Renal cortical epithelial cell (primary cell): ENCODE measurements at places on chromosomes 5 and 9.

DNA sequence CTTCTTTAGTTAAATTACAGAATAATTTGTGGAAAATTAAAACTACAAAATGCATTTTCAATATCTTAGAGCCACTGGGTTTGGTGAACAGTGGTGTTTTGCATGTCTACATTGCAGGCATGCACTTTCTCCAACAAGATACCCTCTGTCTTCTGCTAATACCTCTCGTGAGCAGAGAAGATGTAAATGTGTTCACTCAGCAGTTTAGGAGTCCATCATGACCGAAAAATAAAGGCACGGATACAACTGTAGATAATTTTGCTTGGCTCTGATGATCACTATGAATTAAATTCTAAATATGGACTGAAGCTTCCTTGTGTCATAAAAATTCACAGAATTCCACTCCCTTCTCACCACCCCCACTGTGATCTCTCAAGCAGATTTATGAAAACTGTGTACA lies 313.8 kb downstream of the GLIS3 start:
- DNase-seq: no peak

DNA sequence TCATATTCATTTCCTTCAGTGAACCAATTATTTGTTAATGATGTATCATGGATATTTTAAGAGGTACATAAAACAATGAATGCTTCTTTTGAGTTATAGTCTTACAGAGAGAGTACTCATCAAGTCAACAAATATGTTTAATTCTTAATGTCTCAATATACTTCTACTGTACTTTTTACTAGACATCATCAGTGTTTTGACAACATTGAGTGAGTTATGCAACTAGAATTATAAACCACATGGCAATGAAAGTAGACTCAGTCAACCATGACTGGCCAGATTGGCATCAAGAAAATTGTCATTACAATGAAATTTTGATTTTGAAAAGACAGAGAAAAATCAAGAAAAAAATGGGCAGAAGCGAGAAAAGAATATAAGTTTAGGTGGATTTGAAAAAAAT lies 1248.1 kb upstream of the CDH18 start:
- DNase-seq: no peak

DNA sequence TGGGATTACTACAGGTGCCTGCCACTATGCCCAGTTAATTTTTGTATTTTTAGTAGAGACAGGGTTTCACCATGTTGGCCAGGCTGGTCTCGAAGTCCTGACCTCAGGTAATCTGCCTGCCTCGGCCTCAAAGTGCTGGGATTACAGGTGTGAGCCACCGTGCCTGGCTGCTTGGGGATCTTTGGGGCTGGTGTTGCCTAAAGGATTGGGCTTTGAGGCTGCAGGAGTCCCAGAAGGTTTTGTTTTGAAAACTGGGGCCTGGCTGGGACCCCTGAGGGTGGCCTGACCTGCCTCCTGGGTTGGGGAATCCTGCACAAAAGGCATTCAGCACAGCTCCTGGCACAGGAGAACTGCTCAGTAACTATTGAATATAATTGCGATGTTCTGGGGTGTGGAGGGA lies 25.1 kb upstream of the SHB start:
- no peak for DNase-seq

DNA sequence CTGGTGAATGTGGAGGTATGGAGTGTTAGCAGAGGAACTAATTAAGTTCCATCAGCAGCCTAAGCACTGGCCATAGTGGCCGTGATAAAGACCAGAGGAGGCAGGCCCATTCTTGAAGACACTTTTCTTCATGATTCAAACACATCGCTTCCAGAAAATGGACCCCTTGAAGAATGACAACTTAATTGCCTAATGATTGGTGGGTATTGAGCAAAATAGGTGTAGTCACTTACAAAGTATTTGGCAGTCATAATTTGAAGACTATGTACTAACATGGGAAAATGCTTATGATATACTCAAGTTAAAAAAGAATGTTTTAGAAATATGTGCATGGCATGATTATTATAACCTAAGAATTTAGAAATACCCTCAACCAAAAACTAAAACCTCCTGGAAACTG lies 44.8 kb downstream of the MEGF10 start:
- no peak for DNase-seq

- no peak for DNase-seq
Observed at GRCh38 chr9:75891277-75891741, 836 bp downstream of the PCSK5 start.

DNA sequence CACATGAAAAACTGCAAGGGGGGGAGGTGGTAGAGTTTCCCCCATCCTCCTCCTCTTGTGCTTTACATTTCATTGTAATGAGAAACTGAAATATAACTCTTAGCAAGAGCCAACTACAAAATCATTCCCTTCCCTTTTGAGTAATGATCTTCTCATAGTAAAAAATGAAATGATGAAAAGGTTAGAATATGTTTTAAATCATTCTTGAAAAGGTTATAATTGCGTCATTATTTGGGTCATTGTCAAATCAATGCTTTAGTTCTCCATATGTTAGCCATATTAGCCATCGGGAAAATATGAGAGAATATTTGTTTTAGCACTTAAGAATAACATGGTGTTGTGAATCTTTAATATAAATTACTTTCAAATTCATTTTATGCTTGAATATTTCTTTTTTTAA lies 1185.0 kb upstream of the CDH18 start:
- DNase-seq: no peak

DNA sequence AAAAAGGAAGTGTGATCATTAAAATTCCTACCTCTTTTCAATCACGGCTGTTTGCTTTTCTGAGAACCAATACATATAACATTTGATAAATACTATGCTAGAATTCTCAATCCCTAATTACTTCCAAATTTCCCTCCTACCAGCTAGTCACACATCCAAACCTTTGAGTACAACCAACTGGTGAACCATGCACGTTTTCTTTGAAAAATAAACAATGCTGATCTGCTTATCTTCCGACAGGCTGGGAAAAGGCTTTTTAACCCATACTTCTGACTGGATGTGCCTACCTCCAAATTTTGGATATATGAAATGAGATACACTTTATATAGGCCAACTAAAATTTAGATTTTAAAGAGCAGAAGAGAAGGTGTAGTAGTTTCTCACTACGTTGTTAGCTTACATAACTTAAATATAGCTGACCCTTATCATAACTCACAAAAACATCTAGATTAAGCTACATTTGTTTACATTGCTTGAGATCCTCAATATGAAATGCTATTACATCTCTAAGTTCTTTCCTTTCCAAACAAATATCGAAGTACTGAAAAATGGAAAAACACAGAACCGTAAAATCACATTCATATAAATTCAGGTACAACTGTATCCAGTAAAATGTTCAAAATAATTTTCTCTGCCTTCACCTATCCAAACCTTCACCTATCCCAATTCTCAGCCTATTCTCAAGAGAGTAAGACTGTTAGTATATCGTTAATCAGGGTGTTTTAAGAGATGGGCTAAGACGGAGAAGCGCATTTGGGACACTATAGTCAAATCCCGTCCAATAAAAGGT lies 2.1 kb downstream of the NR3C1 start:
- DNase-seq: no peak

DNA sequence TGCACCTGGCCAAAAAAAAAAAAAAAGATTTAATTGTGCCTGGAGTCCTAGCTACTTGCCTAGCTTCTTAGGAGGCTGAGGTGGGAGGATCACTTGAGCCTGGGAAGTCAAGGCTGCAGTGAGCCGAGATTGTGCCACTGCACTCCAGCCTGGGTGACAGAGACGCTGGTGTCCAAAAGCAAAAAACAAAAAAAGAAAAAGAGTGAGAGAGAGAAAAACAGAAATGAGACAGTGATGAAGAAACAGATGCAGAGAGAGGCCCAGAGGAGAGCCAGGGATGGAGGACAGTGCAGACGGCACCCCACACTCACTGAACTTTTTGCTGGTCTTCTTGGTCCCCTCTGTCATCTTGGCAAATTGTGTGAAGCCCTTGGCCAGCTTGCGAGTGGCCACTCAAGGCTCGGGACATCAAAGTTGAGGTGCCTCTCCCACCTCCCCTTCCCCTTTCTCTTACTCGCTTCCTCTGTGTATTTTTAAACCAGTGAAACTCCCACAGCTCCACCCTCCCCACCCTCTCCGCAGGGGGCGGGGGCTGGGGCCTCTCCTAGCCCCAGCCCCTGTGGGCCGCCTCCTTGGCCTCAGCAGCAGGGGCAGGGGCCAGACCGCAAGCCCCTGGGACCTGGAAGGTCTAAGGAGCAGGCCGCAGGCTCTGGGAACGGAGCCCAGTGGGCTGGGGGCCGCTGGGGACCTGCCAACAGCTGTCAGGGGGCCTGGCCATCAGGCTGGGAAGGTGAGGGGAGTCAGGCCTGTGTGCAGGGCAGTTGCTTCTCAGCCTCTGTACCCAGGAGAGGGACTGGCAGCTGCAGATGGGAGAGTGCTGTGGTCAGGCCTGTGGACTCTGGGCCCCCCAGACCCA lies at the start of gene SH2D3C:
SH2D3C (minus strand) TSS at position 387 of the 856 bp plus-strand sequence; CDS start at position 348, 39 bp downstream.
- no peak for DNase-seq

- no peak for DNase-seq
Observed at GRCh38 chr9:122276096-122276495, 11.4 kb downstream of the MRRF start.

- DNase-seq: no peak
Observed at GRCh38 chr9:79686381-79687130, 114.8 kb downstream of the TLE4 start.

- DNase-seq: no peak
Observed at GRCh38 chr9:27801545-27801944, 228.3 kb upstream of the C9orf72 start.

DNA sequence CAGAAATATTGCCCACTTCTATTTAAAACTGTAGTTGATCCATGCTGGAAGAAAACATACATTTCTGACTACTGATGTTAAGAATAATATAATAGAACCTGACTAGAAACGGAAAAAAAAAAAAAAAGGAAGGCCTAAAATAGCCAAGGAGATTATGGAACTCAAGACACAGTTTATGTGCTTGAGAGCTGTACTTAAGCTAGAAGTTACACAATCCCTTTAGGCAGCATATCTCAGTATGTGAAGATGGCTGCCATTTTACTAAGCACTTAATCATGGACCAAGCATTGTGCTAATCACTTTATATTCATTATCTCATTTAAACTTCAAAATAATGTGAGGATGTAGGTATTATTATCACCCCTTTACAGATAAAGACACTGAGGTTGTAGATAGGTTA lies 73.0 kb upstream of the NR4A3 start:
- DNase-seq: no peak

- DNase-seq: no peak
Observed at GRCh38 chr5:144328980-144329379, 158.3 kb downstream of the KCTD16 start.

DNA sequence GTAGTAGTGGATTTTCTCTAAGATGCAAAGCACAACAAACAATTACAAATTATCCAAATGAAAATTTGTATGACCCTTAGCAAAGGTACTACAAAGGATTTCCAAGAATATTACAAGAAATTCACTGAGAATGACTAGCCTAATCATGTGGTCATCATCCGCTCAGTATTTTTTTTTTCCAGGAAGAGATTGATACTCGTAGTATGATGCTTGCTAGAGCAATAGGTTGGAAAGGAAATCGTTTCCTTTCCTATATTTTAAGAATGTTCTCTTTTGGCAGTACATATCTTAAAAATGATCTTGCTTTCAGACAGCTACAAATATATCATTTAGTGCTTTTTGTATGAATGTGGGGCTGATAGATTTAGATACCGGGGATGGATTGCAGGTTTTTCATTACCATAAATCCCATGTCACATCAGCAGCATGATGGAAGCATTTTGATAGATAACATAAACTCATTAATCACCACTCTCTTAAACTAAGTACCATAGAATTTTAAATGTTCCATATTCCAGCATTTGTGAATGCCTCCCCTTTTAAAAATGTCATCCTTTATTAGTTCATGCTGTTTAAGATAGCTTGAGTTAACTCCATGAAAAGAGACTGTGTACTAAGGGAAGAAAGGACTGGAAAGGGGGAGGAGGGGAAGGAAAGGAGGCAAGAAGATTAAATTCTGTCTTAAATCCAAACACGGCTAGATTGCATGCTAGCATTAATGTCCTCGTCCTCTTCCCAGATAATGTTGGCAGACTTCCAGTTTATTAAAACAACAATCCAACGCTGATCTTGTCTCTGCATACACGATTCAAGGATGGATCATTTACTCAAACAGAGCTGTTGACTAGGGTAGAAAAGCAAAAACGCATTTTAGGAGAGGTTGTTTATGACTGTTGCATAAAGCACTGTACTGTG lies 311.7 kb upstream of the ZNF608 start:
- no peak for DNase-seq

GRCh38 chr9:35385042-35385441 lies 104.9 kb upstream of the RUSC2 start:
- peak; percentile 47 for DNase-seq

- DNase-seq: no peak
Observed at GRCh38 chr5:1416856-1417469, 28.3 kb downstream of the SLC6A3 start.

- no peak for DNase-seq
Observed at GRCh38 chr5:150703762-150704161, 2.9 kb upstream of the RBM22 start.

DNA sequence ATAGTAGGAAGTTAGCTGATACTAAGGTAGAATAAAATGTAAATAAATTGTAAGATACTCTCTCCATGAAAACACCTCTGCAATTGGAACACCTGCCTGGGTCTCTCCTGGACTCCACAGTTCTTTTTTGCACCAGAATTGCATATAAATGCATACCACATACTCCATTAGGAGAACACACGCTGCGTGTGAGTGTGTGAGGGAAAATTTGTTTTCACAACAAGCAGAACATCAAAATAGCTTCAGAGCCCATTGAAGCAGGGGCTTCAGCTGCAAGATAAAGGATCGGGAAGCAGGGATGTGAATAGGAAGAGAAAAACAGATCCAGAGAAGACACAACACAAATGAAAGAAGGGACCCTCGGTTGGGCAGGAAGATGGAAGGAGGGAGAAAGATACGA lies 389.8 kb upstream of the BRINP1 start:
- no peak for DNase-seq

GRCh38 chr5:68424799-68425537 lies 209.4 kb downstream of the PIK3R1 start:
- DNase-seq: no peak

DNA sequence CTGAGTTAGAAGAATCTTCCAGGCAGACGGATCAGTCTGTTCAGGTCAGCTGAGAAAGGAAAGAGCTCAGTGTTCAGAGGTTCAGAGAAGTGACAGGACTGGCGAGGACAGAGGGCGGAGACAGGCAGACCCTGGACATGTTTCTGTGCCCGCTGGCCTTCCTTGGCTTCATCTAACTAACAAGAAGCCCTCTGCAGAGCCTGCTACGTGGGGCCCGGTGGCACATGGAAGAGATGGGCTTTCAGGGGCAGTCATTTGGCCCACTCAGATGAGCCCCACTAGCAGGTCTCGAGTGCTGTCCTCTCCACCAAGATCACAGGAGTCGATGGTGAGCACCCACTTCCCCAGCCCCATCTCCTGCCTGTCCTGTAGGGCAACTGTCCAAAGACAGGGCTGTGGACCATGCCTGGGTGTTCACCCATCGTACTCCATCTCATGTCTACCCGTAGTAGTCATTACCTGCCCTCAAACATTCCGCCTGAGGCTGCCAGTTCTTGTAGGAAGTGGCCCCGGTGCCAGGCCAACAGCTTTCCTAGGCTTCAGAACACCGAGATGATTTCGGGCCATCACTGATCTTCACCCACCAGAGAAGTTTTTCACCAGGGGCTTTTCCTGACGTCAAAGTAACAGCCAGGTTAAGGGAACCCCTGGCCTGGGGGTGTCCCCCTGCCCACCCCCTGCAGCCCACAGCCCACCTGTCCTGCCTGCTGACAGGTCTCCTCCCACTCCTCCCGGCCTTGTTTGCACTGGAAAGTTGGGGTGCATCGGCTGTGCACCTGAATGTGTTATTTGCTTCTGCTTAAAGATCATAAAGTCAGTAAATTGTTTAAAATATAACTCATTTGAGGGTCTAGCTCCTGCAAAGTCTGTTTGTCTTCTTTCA lies 14.0 kb downstream of the IRX2 start:
- DNase-seq: no peak

GRCh38 chr9:73210886-73211666 lies 59.4 kb downstream of the ANXA1 start:
- DNase-seq: no peak
